ENCODE measurements at places on chromosomes 6 and 20.

GRCh38 chr6:90019216-90019615 is 124.9 kb downstream of the GJA10 start:
- DNase-seq, result no peak

- DNase-seq, result no peak
These were observed 162.5 kb downstream of the CDH4 start for GRCh38 chr20:61414455-61414991.

GRCh38 chr20:57306747-57307146 is 22.9 kb upstream of the SPO11 start:
- no peak for DNase-seq

GRCh38 chr6:161408041-161408440 is 134.2 kb upstream of the AGPAT4 start:
- DNase-seq, result no peak

DNA sequence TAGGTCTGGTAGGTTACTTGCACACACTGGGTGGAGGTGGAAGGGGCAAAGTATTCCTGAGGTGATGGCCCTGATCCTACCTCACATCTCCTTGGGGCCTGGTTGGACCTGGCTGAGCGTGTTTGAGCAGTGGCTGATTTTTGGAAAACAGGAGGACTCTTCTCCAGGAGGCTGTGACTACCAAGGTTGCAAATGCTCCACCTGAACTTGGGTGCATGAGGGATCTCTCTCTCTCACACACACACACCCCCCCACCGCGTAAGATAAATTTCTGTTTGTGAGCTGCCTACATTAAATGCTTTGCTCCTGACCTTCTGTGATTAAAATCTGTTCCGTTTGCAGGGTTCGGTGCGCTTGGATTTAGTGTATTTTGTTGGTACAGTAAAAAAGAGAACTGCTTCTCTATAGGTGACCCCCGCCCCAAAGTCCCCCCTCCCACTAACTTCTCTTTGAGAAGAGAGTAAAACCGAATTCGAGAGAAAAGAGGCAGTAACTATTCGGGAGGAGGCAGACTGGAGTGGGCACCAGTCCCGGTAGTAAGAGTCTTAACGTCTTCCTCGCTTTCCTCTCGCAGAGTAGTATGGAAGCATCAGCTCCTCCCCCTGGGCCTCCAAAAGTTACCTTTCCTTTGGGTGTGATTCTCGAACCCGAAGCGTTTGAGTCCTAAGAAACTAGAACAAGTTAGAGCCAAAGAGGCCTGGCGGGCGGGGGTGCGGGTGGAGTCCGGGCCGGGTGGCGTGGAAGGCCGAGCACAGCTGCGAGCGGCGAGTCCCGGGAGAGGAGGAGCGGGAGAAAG is 585 bp upstream of the DSE start:
- no peak for DNase-seq

DNA sequence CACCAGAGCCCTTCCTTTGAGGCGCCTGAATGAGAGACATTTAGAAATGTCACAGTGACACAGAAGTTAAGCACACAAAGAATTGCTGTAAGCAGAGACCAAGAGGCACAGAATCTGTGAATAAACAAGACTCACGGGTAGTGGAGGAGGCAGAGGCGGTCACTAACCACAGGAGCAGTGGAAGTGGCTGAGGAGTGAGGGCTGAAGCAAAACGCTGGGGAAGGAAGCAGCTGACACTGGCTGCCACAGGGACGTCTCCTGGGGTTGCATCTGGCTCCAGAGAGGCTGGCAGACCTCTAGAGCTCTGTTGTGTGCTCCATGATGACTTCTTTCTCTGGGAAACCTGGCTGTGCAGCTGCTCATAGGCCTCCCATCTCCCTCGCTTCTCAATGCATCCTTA is 65.0 kb upstream of the SLC2A12 start:
- no peak for DNase-seq

DNA sequence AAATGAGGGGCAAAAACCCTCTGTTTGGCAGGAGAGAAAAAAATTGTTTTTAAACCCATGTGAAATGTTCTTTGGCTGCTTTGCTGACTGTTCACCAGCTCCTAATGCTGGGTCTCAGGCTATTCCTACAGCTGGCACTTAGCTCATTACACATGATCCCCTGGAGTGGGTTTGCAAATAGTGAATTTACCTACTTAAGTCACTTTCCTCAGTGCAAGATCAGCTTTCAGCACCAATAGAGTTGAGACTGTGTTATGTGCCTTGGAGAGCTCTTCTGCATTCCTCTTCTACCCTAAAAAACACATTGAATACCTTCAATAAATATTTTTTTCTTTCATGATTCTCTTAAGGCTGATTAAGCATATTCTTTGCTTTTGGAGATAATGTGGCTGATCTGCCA is 58.4 kb upstream of the PRDM1 start:
- DNase-seq, result no peak

GRCh38 chr20:56945901-56946300 is 316.8 kb downstream of the TFAP2C start:
- no peak for DNase-seq

- no peak for DNase-seq
These were observed 31.4 kb downstream of the HIVEP2 start for GRCh38 chr6:142913511-142914047.
